H4 (cell line): ENCODE measurements at places on chromosomes 11 and 22.

- no peak for DNase-seq
Observed at GRCh38 chr22:30219049-30219654, 27.4 kb downstream of the LIF start.

GRCh38 chr11:105034813-105035620 lies at the start of gene CASP1:
TSS of gene CASP1 (minus strand) at chr11:105035144. CDS start at chr11:105035113, 31 bp downstream.
- peak; percentile 57 for DNase-seq

- DNase-seq = no peak
Observed at GRCh38 chr22:22210889-22211833, 33.4 kb upstream of the VPREB1 start.

DNA sequence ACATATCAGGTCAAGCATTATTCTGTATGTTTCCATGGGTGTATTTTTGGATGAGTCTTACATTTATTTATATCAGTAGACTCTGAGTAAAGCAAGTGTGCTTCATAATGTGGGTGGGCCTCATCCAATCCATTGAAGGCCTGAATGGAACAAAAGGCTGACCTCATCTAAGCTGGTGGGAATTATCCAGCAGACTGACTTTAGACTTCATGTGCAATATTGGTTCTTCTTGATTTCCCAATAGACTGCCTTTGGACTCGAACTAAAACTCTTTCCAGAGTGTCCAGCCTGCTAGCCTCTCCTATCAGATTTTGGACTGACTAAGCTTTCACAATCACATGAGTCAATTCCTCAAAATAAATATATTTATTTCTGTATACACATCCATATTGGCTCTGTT lies 116.2 kb downstream of the KIF18A start:
- DNase-seq = no peak

- no peak for DNase-seq
Observed at GRCh38 chr11:100851147-100851546, 164.1 kb downstream of the ARHGAP42 start.

DNA sequence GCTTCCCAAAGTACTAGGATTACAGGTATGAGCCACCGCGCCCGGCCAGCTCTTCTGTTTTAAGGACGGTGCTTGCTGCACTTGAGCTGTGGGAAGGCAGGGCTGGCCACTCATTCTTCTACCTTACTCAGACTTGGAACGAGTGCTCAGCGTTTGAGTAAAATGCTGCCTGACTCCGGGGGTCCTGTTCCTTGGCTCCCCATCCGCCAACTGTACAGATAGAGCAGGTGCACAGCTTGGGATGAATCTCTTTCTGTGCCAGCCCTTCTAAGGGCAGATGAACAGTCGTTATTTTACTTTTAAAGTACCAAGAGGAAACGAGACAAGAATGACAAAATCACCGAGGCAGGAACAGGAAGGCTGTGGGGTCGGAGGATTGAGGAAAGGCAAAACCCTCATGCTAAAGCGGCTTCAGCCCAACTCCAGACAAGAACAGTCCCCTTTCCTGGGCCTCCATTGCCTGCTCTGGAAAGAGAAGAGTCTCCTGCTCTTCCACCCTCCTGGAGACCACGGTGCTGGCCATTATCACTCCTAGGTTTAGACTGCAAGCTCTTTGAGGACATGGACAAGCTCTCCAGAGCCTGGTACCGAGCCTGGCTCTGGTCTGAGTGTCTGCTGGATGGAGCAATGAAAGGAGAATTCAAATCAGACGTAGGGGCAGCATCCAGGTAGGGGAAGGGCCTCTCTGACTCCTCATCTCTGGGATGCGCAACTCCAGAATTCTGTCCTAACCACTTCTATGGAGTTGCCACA lies 1.1 kb upstream of the SUN2 start:
- DNase-seq = no peak

- no peak for DNase-seq
Observed at GRCh38 chr11:121717296-121717695, 264.5 kb upstream of the SORL1-AS1 start.

GRCh38 chr11:217704-218103 lies 10.2 kb downstream of the RIC8A start:
- DNase-seq = no peak

GRCh38 chr11:68418648-68419047 lies 41.9 kb upstream of the PPP6R3 start:
- DNase-seq = no peak

DNA sequence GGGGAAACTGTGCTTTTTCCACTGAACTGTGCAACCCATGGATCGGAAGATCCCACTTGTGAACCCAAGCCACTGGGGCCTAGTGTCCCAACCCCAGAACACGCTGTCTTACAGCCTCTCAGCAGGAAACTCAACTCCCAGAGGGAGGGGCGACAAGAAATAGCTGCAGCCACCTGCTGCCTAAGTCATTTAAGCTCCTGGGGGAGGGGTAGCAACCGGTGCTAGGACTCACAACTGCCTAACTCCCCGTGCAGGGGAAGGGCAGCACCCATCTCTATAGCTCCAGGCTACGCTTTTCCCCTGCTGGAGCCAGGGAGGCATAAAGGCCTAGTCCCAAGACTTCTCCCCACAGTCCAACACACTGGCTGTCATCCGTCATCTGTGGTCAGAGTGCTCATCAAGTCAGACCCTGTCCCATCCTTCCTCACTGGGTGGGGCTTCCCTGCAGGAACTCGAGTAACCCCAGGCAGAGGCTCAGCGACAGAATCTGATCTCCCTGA lies 363.0 kb downstream of the LUZP2 start:
- no peak for DNase-seq

- no peak for DNase-seq
Observed at GRCh38 chr11:76698321-76699043, 27.9 kb upstream of the LRRC32 start.

GRCh38 chr11:96551136-96551535 lies 161.3 kb downstream of the JRKL start:
- DNase-seq = no peak

DNA sequence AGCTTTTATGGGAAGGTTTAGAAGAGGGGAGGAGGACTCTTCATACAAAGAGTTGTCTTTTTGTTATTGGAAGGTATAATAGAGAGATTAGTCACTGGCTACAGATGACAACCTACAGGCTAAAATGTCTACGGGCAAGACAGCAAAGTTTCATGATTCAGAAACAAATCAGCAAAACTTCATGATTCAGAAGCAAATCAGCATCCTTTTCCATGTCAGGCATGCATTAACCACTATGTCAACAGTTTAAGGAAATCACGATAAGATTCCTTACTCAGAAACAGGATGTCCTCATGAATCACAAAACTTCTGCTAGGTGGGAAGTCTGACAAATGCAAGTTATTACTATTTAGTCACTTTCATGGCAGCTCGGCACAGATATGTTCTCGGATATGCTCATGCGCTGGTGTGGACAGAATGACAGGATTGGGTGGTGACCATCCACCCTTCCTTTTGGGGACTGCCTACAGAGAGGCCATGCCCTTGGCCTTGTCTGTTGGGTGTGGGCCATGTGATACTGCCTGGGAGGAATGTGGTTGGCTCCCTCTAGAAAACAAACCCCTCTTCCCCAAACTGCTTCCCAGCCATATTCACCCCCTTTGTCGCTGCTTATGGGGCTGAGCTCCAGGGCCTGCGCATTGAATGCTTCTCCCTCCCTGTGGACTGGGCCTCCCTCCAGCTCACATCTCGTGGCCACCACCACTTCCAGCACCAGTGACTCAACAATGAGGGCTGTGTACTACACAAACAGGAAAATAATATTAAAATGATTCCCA lies 10.1 kb downstream of the C11orf91 start:
- DNase-seq = peak; percentile 94

DNA sequence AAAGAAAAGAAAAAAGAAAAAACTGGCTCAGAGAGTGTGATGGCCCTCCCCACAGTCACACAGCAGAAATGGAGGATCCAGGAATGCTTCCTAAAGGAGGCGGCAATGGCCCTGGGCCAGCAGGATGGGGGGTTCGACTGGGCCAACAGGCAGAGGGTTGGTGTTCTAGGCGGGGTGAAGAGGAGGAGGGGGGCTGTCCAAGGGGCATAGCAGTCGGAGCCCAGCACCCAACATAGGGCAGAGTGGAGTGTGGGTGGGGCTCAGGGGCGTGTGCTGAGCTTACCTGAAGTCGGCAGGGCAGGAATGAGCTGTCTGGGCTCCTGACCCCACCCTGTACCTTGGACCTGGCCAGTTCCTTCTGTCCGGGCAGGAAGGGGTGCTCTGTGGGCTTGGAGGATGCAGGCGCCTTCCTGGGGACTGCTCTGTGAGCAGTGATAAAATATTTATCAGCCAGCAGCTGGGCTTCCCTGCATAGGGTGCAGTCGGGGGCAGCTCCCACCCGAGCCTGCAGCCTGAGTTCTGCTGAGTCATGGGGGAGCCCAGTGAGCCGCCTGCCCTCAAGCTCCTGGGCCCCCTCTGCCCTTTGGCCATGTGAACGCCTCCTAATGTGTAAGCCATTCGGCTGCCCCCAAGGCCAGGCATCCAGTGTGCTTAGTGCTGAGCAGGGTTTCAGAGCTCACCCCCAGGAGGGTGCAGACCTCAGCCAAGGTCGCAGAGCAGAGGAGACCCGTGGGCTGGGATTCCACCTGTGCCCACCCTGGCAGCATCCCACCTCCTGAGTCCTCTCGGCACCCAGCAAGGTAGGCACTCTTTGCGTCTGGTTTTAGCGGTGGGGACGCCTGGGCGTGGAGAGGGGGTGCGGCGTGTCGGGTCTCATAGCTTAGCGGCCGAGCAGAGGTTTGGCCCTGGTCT lies 25.3 kb upstream of the PRR5 start:
- no peak for DNase-seq

GRCh38 chr11:46306296-46306853 lies 28.9 kb downstream of the CREB3L1 start:
- no peak for DNase-seq

DNA sequence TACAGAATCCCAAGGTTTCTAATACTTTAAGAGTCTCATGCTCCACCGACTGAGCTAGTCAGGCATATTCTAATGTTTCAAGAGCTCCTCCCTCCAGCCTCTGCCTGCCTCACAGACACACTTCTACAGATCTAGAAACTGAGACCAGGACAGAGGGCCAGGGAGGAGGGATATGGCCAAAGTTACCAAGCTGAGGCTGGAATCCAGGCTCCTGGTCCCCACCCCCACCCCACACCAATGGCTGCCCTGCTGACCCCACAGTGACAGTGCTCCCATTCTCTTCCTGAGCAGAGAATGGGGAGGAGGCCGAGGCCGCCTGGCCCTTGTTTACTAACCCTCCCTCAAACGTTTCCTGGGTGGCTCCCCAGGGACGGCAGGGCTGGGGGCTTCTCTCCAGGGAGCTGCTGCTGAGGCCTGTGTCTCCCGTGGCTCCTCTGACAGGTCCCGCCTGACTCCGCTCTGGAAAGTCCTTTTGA lies 2.2 kb downstream of the PLEKHB1 start:
- no peak for DNase-seq
